Stimulated activated CD8-positive, alpha-beta memory T cell treated with anti-CD3 and anti-CD28 coated beads, Interleukin-4, amount 100 ng/mL, for 4 hours (primary cell): ENCODE measurements at places on chromosomes 16 and 17.

DNA sequence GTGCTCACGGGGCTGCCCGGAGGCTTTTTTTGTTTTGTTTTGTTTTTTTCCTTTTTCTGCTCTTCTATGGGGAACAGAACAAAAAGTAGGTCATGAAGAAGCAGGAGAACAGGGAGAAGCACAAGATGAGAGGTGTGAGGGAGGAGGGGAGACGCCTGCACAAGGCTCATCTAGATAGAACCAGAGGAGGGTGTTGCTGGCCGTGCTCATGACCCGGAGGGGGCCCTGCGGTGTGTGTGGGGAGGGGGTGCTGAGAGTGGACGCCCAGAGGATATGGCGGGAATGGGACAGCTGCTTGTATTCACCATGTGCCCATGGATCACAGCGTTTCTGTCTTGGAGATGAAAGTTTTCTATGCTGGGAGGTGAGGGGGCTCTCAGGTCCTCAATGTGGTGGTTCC lies 183.7 kb downstream of the FOXL1 start:
- no peak for DNase-seq

DNA sequence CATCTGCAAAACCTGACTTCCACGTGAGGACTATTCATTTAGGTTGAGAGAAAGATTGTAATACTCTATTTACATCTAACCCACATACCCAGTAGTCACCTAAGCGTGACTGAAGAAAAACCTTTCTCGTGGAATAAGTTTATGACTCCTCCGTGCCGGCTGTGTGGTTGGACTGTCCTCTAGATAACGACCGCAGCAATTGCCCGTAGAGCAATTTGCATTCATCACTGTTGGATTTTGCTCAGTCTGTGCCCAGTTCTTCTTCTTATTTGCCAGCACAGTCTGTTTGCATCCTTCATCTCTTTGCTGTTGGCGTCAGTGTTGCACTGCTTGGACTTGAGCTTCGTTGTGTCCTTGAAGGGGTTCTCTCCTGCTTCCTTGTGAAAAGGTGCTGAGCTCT lies 131.3 kb downstream of the CYB561 start:
- DNase-seq: no peak

DNA sequence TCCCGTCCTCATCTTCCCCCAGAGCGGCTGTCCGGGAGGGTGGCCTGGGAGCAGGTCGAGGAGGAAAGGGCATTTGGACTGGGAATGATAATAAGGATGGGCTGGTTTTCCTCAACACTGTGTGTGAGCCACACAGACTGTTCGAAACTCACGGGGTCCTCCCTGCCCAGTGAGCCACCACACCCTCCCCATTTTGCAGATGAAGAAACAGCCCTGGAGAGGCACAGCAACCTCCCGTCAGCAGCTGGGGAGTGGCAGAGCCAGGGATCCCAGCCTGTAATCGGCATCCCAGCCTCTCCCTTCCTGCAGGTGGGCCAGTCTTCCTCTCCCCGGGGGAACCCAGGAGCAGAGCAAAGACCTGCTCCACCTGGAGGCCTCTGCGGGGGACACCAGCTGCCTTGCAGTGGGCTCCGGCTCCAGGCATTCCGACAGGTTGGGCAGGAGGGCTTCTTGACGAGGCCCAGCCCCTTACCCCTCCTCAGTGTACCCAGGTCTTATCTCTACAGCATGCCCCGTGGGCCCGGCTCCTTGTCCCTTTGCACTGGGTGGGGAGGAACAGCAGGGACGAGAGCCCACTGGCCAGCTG lies 23.8 kb downstream of the ENGASE start:
- DNase-seq: no peak

DNA sequence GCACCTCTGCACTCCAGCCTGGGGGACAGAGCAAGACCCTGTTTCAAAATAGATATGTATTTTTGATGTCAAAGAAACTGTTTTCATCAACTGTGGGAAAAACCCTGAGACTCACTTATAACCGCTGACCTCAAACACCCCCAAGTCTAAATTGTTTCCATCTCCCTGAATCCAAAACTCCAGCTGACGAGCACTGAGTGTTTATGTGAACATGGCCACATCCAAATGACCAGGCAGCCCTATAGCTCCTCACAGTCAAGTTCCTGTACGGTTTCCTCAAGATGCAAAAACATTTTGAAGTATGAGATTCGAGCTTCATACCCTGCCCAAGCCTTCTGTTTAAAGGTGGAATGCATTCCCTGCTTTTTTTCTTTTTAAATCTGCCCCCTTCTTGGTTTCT lies 45.3 kb upstream of the ZCCHC14 start:
- DNase-seq: no peak

DNA sequence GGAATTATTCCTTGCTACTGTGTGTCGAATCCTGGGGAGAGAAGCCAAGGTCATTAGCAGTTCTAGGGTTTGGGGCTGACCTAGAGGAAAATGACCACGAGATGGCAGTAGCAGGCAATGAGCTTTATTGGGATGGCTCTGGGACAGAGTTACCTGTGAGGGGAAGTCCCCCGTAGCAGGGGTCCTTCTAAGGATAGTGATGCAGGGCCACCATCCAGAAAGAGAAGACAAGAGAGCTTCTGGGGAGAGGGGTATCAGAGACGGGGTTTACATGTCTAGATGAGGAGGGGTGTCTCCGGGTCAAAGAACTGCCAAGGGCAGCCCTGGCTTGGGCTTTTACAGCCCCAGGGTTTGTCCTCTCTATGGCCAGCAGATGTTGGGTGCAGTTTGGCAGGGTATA lies 6.4 kb upstream of the GGT6 start:
- DNase-seq: no peak

- no peak for DNase-seq
Observed at GRCh38 chr17:56987283-56987834, 9.4 kb downstream of the SCPEP1 start.

- DNase-seq: no peak
Observed at GRCh38 chr17:71869293-71869692, 251.5 kb upstream of the SOX9 start.

DNA sequence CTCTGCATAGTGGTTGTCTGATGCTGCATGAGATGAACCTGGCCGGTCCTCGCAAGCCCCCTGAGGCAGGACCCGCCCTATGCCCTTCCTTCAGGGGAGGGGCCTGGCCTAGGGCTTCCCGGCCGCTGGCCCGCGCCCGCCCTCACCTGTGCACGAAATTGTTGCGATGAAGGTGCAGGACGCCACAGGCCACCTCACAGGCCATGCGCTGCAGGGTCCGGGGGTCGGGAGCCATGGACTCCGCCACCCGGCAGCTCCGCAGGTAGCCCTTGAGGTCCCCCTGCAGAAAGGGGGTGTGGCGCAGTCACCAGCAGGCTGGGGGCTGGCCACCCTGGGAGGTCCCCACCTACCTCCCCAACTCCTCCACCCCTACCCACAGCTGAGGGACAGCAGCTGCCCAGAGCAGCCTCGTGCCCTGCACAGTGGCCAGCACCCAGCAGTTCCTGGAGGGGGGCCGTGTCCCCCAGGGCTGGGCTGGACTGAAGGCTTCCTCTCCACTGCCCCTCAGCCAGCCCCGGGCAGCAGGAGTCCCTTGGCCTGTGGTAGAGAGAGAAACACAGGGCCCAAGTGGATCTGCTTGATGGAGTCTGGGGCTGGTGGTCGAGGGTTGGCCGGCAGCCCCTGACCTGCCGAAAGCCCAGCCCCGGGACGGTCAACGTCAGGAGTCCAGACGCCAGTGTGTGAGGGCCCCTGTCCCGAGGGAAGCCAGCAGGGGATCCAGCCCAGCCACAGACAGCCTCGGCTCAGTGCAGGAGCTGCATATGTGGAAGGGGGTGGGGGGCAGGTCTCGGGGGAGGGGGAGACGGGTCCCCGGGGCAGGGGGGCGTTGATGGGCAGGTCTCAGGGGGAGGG lies 38.8 kb upstream of the PVALEF start:
- no peak for DNase-seq
